ENCODE measurements at places on chromosomes 5 and 9. TPM values are rescaled to one million over a fixed set of nuclear protein-coding genes. Genes with fewer than 3 reads are reported as not detected.

CTXN3 gene
- total RNA-seq: not detected

SPATA31D4 gene
- total RNA-seq: not detected

GRCh38 chr9:126522612-126523356 lies 90.9 kb upstream of the LMX1B start:
- no peak for DNase-seq
- H3K4me3 ChIP-seq: no peak overlapping the region
- no peaks in the 10 kb centered on the region for H3K36me3 ChIP-seq
- 0 out of 2 replicates have a peak, but pooled peaks cover 3% of the 10 kb centered on the region for H3K4me1 ChIP-seq

- no peaks in the 10 kb centered on the region for H3K36me3 ChIP-seq
- no peak for DNase-seq
- H3K27ac ChIP-seq: no peak overlapping the region
These were observed 37.4 kb downstream of the MEGF9 start for GRCh38 chr9:120676767-120677402.

- no peak within 1 kb of the TSS for H3K4me3 ChIP-seq
- H3K36me3 ChIP-seq: no peaks in the 10 kb centered on the region
- H3K27me3 ChIP-seq: no peaks in the 10 kb centered on the region
These were observed at the start of gene TUSC1 for GRCh38 chr9:25678147-25678666. TSS of gene TUSC1 (minus strand) at chr9:25678444. CDS start at chr9:25678312, 132 bp downstream.

GRCh38 chr9:5518937-5519319 lies 8.6 kb downstream of the PDCD1LG2 start:
- no peak overlapping the region for H3K4me3 ChIP-seq
- no peak overlapping the region for H3K27ac ChIP-seq
- H3K27me3 ChIP-seq: no peaks in the 10 kb centered on the region
- H3K4me1 ChIP-seq: no peaks in the 10 kb centered on the region
- H3K36me3 ChIP-seq: no peaks in the 10 kb centered on the region

Data from K562 (cell line).